Stimulated activated CD4-positive, alpha-beta T cell treated with anti-CD3 and anti-CD28 coated beads, Interleukin-1b, Interleukin-23, amount 100 ng/mL, for 4 hours (primary cell): ENCODE measurements at places on chromosomes 16 and 17.

DNA sequence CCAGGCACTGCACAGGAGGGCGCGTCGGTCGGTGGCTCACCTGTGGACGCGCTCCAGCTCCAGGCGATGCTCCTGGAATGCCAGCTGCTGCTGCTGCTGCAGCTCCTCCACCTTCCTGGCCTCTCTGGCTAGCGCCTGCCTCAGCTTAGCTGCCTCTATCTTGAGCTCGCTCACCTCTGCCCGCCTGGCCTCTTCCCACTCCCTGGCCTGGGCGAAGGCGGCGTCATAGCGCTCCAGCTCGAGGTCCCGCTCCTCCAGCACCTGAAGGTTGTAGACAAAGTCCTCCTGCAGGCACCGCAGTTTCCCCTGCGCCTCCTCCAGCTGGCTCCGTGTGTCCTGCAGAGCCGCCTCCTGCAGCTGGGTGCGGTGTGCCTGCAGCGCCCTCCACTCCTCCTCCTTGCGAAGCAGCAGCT is 11.1 kb downstream of the CCDC57 start:
- no peak for DNase-seq

- DNase-seq, result peak; percentile 61
Measured at GRCh38 chr17:77404812-77405581, 264.2 kb downstream of the SEC14L1 start.

DNA sequence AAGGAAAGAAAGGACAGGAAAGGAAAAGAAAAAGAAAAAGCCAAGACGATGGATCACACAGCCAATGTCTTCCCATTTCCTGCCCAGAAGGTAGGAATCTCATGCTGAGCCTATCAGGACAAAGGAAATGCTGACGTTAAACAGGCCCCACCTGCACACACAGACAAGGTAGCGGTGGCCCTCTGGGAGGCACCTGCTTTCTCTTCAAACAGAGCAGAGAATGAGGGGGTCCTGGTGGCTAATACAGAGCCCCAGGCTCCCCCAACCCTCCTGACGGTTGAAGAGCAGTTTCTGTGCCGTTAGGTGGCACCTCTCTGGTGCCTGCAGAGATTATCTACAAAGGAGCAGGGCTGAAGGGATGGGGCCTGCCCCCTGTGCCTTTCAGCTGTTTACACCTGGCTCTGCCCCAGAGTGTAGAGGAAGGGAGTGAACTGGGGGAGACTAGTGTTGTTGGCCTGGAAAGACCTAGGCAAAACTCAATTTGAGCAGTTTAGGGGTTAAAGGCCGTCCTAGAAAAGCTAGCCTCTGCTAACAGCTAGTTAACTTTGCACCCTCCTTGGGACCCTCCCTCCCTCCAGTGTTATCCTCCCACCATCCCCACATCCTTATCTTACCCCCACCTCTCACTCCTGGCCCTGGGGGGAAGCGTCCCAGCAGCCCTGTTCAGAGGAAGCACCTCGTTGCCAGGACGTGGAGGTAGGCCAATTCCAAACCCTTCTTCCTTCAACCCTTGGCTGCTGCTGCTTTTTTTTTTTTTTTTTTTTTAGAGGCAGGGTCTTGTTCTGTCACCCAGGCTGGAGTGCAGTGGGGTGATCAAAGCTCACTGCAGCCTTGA is 56.3 kb downstream of the ARHGAP27 start:
- no peak for DNase-seq

- peak; percentile 46 for DNase-seq
Measured at GRCh38 chr16:49281843-49282642, 405 bp upstream of the CBLN1 start.

- peak; percentile 23 for DNase-seq
Measured at GRCh38 chr17:41308251-41308917, 725 bp downstream of the KRTAP16-1 start.

- DNase-seq, result no peak
Measured at GRCh38 chr16:48383877-48384519, 1.2 kb downstream of the SIAH1 start.

DNA sequence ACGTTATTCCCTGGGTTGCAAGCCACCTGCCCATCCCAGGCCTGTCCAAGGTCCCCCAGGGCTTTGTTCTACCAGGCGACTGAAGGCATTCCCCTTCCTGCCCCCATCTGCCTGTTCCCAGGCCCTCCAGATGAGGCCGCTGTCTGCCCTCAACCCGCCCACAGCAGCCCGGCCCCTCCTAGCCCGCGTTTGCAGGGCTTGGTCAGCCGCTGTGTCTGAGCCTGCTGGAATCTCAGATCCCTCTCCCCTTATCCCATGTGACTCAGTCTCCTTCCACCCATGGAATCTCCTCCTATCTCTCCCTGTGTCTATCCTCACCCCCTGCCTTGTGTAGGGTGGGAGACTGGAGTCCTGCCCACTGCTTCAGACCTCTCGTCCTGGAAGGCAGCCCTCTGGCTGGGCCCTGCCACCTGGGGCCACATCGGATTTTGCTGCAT is 186.0 kb upstream of the TNRC6C start:
- peak; percentile 48 for DNase-seq

DNA sequence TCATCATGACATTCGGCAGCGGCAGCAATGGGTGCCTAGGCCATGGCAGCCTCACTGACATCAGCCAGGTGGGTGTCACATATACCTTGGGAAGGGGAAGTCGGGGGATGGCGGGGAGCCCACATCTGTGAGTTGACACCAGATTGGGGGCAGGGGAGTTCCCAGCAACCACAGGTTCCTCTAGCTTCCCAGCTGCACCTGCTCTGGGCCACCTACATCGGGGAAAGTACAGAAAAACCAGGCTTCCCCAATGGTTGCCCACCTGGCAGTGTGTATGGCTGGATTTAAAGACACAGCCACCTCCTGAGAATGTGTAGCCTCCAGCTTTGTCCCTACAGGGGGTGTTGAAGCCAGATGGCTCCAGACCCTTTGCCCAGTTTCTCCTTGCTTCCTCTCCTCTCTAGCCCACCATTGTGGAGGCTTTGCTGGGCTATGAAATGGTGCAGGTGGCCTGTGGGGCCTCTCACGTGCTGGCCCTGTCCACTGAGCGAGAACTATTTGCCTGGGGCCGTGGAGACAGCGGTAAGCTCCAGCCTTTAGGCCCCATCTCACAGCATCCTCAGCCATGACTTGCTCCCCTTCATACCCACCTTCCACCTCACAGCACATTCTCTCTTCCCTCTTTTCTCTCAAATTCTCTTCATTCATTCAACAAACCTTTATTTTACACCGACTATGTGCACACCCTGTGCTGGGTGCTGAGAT is 5.0 kb upstream of the TRAF4 start:
- peak; percentile 61 for DNase-seq

DNA sequence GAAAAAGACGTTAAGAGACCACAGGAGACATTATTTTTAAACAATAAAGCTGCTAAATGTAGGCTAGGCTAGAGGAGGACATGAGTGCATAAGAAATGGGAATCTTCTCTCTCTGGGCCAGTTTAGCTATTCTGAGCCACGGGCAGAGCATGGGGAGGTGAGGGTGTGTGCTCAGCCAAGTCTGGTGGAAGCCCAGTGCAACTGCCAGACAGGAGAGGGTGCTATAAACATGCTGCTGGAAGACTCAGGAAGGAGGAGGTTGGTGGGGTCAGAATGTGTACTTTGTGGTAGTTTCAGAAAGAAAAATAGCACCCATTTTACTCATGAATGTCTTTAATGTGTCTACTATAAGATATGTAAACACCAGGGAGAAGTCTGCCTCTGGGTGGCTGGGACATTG is 5.9 kb upstream of the SDK2 start:
- no peak for DNase-seq

DNA sequence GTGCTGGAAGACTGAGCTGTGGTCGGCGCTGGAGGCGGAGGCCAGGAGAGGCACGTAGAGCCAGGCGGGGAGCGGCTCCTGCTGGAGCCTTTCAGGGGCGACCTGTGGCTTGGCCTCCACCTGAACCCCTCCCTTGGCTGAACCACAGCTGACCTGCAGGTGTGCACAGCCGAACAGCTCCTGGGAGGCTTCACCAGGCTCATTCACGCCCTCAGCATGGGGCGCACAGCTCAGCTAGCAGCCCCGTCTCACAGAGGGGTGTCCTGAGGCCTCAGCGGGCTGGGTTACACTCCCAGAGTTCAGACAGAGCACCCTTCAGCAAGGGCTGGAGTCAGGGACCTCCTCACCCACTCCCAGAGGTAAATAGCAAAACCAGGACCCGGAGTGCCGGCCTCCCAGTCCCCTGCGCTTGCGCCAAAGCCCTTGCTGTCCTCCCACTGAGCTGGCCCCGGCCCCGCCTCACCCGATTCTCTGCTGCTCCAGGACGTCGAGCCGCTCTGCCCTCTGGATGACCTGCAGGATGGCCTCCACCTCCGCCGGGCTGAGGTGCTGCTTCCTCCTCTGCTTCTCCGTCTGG is 31.7 kb downstream of the RPH3AL start:
- no peak for DNase-seq

- no peak for DNase-seq
Measured at GRCh38 chr17:76087531-76087930, 8.5 kb downstream of the ZACN start.

- no peak for DNase-seq
Measured at GRCh38 chr16:4316864-4317531, 1.1 kb downstream of the GLIS2 start.

DNA sequence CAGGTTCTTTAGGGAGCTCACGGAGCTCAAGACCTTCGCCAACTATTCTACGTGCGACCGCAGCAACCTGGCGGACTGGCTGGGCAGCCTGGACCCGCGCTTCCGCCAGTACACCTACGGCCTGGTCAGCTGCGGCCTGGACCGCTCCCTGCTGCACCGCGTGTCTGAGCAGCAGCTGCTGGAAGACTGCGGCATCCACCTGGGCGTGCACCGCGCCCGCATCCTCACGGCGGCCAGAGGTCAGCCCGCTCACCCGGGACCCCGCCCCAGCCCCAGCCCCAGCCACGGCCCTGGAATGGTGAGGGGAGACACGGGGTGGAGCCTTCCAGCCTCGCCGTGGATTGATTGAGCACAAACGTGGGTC is 13.5 kb downstream of the SARM1 start:
- peak; percentile 13 for DNase-seq

- no peak for DNase-seq
Measured at GRCh38 chr17:12996357-12996756, 21.5 kb downstream of the ELAC2 start.

GRCh38 chr17:59451706-59452105 is 113.7 kb upstream of the DHX40 start:
- no peak for DNase-seq

DNA sequence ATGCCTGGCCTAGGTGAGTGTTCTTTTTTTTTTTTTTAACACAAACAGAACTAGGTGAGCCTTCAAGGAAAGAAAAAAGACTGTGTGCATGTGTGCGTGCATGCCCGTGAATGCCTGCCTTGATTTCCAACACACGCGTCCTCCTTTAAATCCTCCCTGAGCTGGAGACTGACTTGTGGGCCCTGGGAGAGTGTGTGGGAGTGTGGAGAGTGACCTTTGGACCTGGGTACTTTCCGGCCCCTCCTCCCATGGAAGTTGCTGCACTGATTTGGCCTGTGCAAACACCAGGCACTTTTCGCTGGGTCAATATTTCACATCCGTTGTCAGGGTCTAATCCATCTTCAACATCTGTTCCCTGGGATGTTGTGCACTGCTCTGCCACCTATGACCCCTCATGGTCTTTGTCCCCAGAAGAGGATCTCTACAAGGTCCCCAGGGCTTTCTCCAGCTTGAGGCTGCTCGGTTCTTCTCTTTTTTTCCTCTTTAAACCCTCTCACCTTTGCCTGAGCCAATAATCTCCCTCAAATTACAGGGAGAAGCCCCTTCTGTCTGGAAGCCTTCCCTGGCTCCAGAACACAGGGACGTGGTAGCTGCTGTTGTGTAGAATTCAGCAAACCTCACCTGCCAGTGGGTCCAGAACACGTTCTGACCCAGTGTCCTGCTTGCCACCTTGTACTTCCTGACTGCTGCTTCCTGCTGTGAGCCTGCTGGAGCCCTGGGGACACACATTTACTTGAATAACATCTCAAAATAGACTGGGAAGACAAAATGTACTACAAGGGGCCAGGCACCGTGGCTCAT is 20.8 kb upstream of the ATP5MC1 start:
- no peak for DNase-seq

- no peak for DNase-seq
Measured at GRCh38 chr17:5618476-5618875, 34.2 kb upstream of the NLRP1 start.

- no peak for DNase-seq
Measured at GRCh38 chr16:10339777-10340732, 45.8 kb upstream of the ATF7IP2 start.

DNA sequence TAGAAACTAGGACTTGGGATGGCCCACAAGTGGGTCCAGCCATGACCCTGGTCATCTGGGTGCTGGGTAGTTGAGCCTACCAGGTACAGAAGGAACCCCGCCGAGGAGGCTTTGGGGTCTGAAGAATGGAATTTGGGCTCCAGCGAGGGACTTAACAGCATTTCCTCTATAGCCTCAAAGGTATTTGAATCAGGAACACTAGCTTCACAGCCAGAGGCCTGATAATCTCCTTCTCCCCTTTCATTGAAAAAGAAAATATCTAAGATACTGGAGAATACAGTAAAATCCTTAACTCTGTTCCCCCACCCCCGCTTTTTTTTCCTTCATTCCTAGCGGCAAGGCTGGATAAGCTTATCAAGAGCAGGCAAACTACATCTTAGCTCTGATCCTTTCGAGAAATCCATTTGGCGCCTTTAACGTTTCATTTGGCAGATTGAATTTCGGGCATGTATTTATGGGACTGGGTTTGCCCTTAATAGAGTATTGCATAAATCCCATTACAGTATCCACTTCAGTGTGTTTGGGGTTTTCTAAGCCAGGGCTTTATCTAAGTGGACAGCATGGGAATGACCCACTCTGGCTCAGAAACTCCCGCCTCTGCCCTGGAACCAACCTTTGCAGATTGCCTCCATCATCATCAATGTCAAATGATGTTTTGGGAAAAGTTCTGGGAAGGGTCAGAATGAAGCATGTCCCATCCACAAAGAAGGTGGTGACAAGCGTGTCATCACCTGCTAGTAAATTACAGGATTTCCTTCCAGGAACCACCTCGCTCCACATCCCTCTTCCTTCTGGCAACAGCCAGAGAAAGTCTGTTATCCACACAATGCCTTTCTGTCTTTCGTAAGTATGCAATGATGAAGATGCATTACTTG is 36.9 kb downstream of the XYLT1 start:
- no peak for DNase-seq
